ENCODE measurements at places on chromosomes 16 and 17. TPM values are rescaled to one million over a fixed set of nuclear protein-coding genes. Genes with fewer than 3 reads are reported as not detected.

DNA sequence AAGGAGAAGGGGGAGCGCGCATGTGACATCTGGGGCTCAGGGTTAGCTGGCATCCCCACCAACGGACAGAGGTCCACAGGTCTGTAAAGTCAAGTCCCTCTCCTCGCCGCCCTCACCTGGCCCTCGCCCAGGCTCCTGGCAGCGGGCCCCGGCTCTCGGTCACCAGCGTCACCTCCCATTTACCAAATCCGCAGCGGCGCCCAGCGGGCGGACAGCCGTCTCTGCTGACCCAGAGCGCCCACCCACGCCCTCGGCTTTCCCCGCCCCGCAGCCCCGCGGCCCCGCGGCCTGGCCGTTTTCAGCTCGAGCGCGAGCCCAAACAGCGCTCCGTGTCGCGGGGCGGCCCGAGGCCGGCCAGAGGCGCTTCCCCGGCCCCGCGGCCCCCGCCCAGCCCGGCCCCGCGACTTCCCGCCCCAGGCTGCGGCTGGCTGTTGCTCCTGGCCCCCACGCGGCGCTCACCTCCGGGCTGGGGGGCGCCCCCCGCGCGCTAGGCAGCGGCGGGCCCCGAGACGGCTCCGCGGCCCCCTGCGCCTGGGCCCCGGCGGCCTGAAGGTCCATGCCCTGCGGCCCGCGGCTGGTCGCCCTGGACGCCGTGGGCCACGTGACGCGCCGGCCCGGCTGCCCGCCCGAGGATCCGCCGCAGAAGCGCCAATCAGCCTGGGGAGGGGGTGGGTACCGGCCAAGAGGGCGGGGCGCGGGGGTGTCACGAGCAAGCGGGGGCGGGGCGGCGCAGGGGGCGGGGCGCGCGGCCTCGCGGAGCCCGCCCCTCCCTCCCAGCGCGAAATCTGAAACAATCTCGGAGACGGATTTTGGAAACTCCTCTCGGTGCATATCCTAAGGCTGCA lies at the start of gene COPRS:
COPRS (minus strand) TSS at position 603 of the 845 bp plus-strand sequence; CDS start at position 558, 45 bp downstream.
- peak; percentile 88 for DNase-seq

DNA sequence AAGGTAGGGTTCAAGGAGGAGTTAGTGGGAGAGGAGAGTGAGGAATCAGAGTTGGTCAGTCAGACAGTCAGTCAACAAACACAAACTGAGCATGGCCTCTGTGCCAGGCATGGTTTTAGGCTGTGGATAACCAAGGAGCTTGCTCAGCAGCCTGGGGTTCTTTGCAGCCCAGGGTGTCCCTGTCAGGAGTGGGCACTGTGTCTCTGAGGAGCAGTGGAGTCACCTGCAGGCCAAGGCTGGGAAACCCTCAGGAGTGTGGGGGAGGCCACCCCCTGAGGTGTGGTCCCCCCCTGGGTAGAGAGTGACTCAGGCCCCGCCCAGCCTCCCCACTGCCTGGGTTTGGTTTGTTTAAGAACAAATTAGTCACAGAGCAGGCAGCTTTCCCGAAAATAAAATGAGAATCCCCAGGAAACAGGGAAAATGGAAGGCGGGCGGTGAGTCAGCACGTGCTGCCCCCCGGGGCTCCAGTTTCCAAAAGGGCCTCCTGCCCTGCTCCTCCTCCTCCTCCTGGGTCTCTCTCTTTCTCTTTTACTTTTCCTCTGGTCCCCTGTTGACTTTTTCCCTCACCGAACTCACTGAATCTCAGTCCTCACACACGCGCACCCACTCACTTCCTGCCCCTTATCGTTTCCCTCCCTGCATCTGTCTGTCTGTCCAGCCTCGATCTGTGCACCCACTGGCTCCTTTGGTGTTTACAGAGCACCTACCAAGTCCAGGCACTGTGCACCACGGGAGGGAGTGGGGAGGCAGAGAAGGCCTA lies 44.3 kb downstream of the SOCS3 start:
- peak; percentile 50 for DNase-seq

GRCh38 chr17:55285340-55286301 lies 20.9 kb downstream of the HLF start:
- peak; percentile 94 for DNase-seq

- no peak for DNase-seq
Observed at GRCh38 chr17:2957631-2958286, 105.6 kb downstream of the OR1D5 start.

DNA sequence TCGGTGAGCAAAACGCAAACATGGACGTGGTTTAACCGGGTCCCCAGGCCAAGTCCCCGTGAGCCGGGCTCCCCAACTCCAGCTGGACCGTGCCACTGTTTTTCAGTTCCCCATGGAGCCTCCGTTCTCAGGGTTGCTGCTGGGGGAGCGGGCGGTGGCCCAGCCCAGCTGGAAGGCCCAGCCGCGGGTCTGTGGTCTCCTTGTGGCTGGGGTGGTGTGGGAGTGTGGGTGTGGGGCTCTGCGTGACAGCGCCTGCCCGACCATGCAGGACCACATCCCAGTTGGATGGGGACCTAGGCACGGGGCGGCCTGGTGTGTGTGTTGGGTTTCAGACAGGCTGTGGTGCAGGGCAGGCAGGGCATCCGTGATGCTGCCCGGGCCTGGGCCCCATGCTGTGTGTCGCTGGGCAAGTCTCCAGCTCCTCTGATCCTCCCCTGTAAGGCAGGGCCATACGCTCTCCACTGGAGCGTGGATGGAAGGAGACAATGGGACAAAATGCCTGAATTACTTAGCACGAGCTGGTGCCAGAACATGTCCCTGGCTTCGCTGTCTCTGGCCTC lies 40.3 kb downstream of the COX4I1 start:
- DNase-seq = no peak

DNA sequence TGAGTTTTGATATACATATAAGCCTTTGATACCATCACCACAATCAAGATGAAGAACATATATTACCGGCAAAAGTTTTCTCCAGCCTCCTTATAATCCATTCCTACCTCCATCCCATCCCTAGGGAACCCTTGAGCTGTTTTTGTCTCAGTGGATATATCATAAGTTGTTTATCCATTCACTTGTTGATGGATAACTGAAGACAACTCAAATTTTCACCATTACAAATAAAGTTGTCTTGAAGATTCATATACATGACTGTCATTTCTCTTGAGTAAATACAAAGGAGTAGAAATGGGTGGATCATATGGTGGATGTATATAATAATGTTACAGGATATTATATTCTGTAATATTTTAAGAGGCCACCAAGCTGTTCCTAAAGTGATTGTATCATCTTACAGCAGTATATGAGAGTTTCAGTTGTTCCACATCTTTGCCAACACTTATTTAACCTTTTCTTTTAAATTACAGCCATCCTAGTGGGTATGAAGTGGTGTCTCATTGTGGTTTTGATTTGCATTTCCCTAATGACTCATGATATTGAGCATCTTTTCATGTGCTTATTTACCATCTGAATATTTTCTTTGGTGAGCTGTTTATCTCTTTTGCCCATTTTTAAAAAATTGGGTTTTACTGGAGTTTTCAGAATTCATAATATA lies 17.4 kb downstream of the NF1 start:
- DNase-seq = no peak

SMG1 gene
- 76.3 TPM for total RNA-seq

ZFP3 gene
- 8.7 TPM for total RNA-seq

CCL16 gene
- 0.35 TPM for total RNA-seq

DNA sequence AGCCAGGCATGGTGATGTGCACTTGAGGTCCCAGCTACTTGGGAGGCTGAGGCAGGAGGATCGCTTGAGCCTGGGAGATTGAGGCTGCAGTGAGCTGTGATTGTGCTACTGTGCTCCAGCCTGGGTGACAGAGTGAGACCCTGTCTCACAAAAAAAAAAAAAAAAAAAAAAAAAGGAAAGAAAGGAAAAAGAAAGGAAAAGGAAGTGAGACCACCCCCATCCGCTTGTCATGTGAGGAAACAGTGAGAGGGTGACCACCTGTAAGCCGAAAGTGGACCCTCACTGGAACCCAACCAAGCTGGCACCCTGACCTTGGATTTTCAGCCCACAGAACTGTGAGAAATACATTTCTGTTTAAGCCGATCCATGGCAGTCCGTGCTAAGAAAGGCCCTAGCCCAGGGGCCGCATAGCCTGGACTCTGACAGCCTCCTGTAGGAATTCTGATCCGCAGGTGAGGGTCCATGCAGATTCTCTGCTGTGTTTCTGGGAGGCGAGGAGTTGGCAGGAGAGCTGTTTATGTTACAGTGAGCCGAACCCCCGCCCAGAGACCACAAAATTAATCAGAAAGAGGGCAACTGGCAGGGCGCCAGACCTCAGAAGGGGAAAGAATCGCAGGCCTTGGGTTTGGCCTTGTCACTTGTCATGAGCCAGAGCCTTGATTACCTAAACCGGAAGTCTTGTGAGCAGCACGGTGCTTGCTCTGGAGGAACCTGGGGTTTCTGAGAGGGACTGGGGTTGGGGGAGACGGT lies 945 bp downstream of the SGSH start:
- DNase-seq = peak; percentile 82

PHF12 gene
- 44.5 TPM for total RNA-seq

SPNS2 gene
- total RNA-seq = 158 TPM

DNA sequence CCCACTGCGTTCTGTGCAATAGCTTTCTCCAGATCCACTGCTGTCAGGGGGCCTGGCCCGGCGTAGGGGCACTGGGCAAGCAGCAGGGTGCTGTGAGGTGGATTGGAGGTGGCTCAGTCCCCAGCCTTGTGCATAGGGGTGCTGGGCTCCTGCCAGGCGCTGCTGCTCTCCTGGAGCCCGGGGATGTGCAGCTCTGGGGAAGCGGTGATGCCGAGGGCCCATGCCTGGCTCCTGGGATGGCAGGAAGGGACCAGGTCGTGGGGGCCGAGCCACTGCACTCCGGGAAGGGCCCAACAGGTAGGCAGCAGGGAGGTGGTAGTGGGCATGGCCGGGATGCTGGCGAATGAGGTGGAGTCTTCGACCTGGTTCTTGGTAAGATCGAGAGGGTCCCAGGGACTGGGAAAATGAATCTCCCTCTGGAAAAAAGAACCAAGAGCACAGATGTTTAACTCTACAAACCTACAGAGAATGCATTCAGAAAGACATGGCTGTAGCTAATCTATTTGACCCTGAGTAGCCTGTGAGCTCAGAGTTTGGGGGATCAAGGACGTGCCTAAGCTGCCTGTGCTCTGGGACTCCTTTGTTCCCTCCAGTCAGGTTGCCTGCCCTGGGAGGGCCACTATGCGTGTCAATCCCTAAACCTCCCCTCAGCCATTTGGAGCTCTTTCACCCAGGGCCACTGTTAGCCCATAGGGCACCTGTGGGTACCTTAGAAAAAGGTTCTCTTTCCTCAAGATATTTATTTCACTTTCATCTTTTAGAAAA lies 6.6 kb upstream of the SUPT4H1 start:
- DNase-seq = no peak

GRCh38 chr16:22955461-22956070 lies 141.6 kb downstream of the HS3ST2 start:
- no peak for DNase-seq

CTRB1 gene
- 15.0 TPM for total RNA-seq

- DNase-seq = no peak
Observed at GRCh38 chr17:51085150-51085805, 35.4 kb downstream of the SPAG9 start.

MPRIP gene
- total RNA-seq = 263 TPM

KCNJ18 gene
- total RNA-seq = not detected

- DNase-seq = no peak
Observed at GRCh38 chr16:56300891-56301850, 109.9 kb downstream of the GNAO1 start.

DNA sequence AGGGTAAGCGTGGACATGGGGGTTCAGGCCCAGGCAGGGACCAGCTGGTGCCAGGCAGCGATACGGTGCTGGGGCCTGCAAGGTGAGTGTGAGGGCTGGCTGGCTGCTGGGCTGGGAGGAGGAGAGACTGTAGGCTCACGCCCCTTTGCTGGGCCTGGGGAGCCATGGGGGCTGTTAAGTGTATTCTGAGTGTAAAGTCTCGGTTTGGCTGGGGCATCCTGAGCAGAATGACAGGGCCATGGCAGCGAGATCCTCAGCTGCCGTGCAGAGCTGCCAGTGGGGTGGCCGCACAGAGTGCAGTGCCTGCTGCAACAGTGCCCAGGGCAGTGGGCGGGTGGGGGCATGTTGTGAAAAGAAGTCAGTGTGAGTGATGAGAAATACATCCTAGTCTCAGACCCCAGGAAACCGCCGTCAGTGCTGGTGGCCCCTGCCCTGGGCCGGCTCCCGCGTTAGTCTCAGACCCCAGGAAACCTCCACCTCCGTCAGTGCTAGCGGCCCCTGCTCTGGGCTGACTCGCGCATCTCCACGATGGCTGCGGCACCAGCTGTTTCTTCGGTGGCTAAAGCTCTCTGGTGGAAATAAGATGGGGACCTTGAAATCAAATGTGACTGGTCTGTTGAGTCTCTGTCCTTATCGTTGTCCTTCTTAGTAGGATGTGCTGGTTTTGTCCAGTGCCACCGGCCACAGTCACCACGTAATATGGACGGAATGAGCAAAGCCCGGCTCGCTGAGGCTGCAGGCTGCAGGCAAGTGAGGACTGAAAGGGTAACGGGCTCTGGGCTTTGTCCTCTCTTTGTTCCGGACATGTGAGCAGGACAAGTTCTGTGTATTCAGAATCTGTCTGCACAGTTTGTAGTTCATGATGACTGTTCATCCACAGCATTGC lies 22.9 kb downstream of the ACSF3 start:
- DNase-seq = no peak

DNA sequence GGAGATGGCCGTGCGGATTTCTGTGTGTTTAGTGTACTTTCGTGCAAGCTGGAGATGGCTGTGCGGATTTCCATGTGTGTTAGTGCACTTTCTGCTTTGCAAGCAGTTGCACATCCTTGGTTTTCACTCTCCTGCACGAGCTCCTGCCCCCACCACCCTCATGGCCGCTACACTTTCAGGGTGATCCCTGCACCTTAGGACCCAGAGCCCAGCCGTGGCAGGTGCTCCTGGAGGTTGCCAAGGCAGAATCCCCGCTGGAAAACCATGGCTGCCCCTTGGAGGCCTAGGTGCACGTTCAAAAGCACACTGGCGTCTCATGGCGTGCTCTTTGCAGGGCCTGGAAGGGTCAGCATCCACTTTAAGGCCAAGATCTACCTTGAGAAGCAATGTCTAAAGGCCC lies 311.0 kb upstream of the TNRC6C start:
- DNase-seq = no peak

RHBDF1 gene
- 50.6 TPM for total RNA-seq

- DNase-seq = no peak
Observed at GRCh38 chr16:83771306-83771942, 36.4 kb upstream of the HSBP1 start.

PRSS36 gene
- total RNA-seq = 5.7 TPM

CTDNEP1 gene
- total RNA-seq = 107 TPM
